ENCODE measurements at places on chromosomes 13 and 19.
A peak's percentile ranks its signal among the peaks of the same experiment; 100 is the strongest.

DNA sequence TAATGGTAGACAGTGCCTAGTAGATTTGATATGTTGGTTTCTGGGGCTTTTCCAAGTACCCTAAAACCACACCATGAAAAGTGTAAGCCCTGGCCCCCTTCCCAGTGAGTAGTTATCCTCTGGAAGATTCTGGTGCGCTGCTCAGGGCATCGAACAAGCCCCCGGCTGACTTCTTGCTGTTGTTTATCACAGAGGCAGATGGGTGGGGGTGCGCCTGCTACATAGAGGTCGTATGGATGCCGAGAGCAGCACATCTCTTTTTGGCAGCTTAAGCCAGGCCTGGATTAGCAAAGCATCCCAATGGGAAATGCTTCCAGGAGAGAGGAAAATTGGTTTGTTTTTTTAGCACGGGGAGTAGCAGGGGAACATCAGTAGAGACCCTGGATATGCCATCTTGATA lies 26.3 kb upstream of the SPATA13 start:
- DNase-seq = no peak

GRCh38 chr13:41802684-41803444 lies 158.0 kb downstream of the VWA8 start:
- DNase-seq = no peak

DNA sequence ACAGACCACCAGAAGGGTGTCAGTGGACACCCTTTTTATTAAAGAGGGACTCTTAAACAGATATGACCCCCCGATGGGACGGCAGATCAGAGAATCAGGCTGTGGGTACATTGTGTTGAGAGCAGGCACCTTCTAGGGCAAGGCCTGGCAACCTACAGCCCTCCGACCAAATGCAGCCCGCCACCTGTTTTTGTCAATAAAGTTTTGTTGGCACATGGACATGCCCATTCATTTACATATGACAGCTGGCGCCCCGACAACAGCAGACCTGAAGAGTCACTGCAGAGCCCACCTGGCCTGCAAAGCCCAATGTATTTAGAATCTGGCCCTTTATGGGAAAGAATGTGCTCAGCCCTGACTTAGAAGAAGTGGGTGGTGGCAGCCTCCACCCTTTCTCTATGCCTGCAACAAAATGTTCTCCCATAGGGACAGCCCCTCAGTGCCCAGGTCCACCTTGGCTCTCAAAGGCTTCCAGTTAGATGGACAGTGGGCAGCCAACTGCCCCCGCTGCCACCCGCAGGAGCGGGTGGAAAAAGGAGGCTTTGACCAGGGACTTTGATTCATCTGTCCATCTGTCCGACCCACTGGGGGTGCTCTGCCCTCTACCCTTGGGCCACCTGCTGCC lies 184.9 kb downstream of the PTPRS start:
- DNase-seq = no peak

DNA sequence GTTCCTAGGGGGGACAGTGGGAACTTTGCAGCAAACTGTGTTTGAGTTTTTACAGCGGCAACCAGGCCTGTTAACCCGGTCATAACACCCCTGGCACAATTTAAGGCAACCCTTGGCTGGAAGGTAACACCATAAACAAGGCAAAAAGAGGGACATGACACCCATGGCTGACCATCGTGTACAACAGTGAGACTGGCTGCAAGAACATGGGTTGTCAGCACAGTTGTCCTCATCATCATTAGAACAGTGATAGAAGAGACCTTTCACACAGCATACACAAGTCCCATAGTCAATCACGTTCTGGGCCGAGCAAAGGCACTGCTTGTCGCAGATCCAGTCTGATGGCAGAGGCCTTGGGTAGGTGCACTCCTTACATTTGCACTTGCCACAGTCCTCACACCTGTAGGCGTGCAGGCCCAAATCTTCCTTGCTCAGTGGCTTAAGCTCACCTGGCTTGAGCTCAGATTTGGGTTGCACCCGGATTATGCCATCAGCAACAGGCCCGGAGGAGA lies 4.1 kb downstream of the SPRY2 start:
- DNase-seq = no peak

DNA sequence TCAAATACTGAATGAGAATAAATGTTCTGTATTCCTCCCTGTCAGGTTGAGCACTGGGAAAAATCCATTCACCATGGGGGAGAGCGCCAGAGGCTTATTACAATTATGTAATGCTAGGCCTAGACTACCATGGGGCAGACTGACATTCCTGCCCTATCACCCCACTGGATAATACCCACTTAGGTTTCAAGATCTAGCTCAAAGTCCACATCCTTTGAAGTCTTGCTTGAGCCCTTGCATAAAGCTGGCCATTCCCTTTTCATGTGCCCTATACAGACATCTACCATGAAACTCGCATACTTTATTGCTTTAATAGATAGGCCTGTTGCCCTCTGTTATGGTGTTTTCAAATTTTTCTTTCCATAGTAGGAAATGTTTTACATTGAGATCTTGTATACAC lies 149.3 kb downstream of the RGCC start:
- no peak for DNase-seq

GRCh38 chr13:97440598-97441170 lies 6.7 kb downstream of the RAP2A start:
- no peak for DNase-seq

DNA sequence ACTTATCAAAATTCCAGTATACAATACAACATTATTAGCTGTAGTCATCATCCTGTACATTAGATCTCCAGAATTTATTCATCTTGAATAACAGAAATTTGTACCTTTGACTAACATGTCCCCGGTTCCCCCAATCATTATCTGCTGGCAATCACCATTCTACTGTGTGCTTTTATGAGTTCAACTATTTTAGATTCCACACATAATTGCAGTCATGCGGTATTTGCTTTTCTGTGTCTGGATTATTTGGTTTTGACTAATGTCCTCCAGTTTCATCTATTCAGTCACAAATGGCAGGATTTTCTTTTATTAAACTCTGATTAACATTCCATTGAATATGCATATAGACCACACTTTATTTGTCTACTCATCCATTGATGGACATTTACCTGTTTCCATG lies 530.7 kb upstream of the SLITRK1 start:
- DNase-seq = no peak

GRCh38 chr19:4583961-4584669 lies 24.6 kb upstream of the SEMA6B start:
- DNase-seq = no peak

DNA sequence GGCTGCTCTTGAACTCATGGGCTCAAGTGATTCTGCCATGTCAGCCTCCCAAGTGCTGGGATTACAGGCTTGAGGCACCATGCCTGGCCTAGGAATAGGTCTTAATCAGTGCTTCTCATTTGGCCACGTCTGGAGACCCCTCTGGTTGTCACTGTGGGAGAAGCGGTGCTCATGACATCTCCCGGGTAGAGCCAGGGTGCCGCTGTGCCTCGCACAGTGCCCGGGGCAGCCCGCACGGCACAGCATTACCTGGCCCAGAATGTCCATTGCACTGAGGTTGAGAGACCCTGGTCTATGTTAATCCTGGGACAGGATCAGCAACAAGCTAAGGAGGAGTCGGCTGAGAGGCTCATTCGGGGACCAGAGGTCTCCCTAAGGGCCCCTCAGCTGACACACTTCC lies 160.8 kb downstream of the EFNB2 start:
- DNase-seq = no peak

DNA sequence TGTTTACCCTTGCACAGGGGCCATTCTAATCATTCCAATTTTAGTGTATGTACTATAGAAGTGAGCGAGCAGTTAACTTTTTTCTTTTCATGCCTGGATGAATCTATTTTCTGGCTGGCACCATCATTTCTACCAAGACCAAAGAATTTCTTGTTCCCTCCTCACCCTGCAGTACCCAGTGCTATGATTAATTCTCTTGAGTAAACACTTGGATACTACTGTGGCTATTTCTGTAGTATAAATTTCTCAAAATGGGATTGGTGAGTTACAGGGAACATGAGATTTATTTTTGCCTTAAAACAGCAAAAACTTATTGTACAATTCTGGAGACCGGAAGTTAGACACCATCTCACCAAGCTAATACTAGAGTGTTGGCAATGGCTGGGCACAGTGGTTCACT lies 7.6 kb downstream of the ZNF446 start:
- DNase-seq = no peak

DNA sequence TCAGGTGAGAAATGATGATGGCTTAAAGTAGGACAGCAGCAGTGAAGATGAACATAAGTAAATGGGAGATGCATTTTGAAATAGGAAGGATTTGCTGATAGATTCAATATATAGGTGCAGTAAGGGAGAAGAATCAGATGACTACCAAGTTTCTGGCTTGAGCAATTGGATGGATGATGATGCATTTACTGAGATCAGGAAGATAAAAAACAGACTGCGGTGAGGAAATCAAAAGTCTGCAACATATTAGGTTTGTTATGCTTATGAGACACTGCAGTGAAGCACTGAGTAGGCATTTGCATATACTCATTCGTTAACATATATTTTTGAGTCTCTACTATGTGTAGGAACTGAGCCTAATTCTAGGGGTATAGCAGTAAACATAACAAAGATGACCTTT lies 184.2 kb downstream of the LACC1 start:
- DNase-seq = no peak

GRCh38 chr13:40205771-40206240 lies 460.6 kb downstream of the FOXO1 start:
- no peak for DNase-seq

DNA sequence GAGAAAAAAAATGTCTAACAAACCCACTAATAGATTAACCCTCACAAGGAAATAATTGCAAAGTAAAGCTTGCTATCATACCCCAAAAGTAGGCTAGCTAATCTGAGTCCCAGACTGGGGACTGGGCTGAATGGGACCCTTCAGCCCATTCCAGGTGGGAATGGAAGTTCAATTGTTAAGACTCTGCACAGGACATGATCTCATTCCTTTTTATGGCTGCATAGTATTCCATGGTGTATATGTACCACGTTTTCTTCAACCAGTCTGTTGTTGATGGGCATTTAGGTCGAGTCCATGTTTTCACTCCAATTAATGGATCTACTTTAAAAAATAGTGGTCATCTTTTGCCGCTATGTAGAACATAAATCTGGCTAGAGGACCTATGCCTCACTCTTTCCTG lies 17.9 kb downstream of the OR7A5 start:
- DNase-seq = no peak

DNA sequence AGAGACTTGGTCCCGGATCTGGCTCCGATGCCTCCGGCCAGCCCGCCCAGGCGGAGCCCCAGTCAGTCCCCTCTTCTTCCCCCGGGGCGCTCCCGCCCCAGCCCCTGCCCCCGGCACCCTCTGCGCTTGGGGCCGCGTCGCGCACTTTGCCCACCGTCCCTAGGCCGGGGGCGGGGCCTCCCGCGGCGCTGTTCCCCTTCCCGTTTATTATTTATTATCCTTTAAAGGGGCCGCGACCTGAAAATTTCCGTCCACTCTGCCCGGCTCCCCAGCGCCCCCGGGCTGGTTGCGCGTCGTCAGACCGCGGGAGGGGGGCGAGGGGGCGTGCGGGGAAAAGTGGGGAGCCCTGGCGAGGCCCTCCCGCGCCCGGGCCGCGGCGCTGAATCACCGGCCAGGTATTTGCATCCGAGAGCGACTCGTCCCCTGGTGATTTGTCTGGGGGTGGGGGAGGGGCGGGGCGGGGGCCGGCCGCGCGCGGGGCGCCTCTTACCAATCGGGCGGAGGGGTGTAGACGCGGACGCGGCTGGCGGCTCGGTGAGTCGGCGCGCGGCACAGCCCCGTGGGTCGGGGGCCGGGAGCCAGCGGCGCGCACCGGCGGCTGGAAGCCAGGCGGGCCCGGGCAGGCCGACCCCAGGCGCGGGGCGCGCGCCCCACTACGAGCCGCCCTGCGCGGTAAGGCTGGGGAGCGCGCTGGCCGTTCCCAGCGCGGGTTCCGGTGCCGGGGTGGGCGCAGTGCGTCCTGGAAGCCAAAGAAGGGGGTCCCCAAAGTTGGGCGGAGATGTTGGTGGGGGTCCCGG lies at the start of gene ARID3A:
Gene ARID3A (plus strand): TSS at position 510 of the 797 bp plus-strand sequence. CDS start 3,494 bp downstream, outside the sequence.
- DNase-seq = peak; percentile 66

All from HS-27A (cell line).